Stimulated activated effector memory CD8-positive, alpha-beta T cell treated with anti-CD3 and anti-CD28 coated beads, Interleukin-12 subunit alpha, Interleukin-12 subunit beta, amount 100 ng/mL, for 72 hours (primary cell): ENCODE measurements at places on chromosomes 16 and 17.

DNA sequence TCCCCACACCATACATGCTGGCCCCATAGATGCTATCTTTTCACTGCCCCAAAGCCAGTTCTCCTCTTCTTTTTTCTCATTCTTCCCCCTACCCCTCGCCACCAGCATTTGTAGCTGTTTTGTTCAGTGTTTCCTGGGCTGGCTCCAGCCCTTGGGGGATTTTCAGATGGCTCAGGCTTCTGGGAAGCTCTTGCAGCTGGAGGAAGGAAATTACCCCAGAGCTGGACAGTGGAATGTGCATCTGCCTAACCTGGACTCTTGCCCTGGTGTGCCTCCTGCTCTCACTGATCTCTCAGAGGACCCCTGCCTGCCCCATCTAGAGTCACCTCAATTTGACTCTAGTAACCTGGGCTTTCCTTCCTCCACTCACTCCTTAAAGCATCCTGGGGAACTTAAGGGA lies 82.8 kb downstream of the MYH13 start:
- no peak for DNase-seq

GRCh38 chr16:66454751-66455150 lies 27.7 kb downstream of the BEAN1 start:
- DNase-seq, result no peak

GRCh38 chr17:83067071-83067717 lies 12.2 kb upstream of the METRNL start:
- no peak for DNase-seq

GRCh38 chr17:12137859-12138258 lies 117.2 kb downstream of the MAP2K4 start:
- DNase-seq, result no peak

- no peak for DNase-seq
Measured at GRCh38 chr17:33941744-33942143, 313.3 kb upstream of the CCL2 start.

- DNase-seq, result no peak
Measured at GRCh38 chr17:29627951-29628350, 5.2 kb upstream of the CORO6 start.

- no peak for DNase-seq
Measured at GRCh38 chr17:44794851-44795413, 35.2 kb downstream of the GJC1 start.

DNA sequence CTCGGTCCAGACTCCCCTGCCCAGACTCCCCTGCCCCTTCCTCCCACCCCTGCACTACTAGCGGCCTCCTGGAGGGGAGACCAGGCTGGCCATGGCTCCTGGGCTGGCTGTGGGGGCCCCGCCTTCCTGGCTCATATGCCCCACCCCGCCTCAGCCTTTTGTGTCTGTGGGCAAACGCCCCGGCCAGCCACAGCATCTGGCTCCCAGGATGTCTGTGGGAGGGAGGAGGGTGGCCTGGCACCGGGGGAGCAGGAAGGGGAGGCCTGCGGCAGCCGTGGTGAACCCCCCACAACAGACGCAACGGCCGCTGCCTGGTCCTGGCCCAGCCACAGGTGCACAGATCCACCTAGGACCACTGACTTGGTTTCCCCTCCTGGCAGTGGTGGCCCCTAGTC lies 32.9 kb downstream of the BAHCC1 start:
- no peak for DNase-seq

- DNase-seq, result no peak
Measured at GRCh38 chr17:2436316-2436905, 35.6 kb upstream of the MNT start.

DNA sequence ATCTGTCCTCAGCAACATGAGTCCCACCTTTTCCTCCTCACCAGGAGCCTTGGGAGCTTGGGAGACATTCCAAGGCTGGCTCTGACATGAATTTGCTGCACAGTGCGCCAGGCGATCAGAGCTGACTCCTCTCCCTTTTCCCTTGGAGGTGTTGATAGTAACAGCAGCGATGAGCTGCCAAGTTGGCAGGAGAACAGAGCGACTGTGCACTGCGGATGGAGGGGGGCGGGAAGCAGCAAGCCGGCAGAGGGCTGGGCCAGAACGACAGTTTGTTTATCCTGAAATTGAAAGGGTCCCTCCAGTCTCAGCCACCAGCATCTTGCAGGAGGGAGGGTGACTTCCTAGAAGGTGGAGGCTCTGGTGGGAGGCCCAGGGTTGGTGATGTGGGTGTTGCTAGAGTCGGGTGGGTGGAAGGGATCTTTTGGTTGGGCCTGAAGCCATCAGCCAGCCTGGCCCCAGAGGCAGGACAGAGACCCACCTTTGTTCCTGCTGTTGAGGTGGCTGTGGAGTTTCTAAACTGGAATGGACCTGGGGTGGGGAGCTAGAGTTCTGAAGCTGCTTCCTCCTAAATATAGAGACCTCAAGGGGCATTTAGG lies 22.5 kb upstream of the DYNLL2 start:
- no peak for DNase-seq

DNA sequence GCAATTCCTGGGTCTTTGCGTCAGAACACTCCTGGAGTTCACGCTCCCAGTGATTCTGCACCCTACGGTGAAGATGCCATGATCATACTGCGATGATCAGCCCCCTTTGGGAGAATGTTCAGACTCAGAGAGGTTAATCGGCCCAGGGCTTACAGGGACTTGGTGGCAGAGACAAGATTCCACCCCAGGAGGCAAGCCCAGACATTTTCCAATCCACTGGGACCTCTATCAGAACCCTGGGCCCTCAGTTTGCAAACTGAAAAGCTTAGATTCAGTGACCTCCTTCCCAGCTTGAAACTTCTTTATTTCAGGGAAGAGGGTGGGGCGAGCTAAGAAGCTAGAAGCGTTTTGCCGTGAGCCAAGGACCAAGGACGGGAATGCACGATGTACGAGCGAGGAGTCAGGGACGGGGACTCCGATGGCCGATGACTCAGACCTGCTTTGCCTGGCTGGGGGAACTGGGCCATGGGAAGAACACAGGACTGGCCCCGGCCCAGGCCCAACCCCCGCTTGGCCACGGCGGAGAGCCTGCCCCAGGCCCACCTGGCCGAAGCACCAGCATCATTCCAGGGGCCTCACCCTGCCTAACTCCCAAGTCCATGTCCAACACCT lies 34.7 kb downstream of the SOCS3 start:
- no peak for DNase-seq

GRCh38 chr16:88880226-88881006 lies 14.0 kb upstream of the PABPN1L start:
- no peak for DNase-seq

GRCh38 chr17:76002100-76002499 lies 1.4 kb downstream of the CDK3 start:
- DNase-seq, result no peak

- DNase-seq, result no peak
Measured at GRCh38 chr16:27223701-27224100, 20.4 kb downstream of the KDM8 start.

DNA sequence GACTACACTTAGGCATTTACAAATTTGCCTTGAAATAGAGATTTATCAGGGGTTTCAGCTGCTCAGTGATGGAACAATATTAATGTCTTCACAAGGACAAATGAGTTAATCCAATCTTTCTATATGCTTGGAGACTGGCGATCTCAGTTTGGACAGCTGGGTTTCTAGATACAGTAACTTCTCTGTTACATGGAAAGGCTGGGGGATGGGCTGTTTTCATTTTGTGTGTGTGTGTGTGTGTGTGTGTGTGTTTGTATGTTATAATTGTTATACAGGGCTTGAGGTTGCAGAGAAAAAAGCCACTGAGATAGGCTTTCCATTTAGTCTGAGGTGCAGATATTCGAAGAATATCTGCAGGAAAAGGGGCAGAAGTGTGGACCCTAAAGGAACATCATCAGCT lies 359.3 kb upstream of the SALL1 start:
- DNase-seq, result no peak

DNA sequence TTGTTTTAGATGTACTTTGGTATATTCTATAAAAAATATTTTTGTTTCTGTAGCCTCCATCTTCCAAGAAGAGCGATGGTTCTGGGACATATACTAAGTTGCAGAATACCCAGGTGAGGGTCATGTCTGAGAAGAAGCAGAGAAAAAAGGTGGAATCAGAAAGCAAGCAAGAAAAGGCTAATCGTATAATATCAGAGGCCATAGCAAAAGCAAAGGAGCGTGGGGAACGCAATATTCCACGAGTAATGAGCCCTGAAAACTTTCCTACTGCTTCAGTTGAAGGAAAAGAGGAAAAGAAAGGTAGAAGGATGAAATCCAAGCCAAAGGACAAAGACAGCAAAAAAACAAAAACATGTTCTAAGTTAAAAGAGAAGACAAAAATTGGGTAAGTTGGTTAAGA lies 154.6 kb downstream of the CHD9 start:
- DNase-seq, result no peak

GRCh38 chr17:30345527-30346075 lies 11.7 kb upstream of the TMIGD1 start:
- no peak for DNase-seq

DNA sequence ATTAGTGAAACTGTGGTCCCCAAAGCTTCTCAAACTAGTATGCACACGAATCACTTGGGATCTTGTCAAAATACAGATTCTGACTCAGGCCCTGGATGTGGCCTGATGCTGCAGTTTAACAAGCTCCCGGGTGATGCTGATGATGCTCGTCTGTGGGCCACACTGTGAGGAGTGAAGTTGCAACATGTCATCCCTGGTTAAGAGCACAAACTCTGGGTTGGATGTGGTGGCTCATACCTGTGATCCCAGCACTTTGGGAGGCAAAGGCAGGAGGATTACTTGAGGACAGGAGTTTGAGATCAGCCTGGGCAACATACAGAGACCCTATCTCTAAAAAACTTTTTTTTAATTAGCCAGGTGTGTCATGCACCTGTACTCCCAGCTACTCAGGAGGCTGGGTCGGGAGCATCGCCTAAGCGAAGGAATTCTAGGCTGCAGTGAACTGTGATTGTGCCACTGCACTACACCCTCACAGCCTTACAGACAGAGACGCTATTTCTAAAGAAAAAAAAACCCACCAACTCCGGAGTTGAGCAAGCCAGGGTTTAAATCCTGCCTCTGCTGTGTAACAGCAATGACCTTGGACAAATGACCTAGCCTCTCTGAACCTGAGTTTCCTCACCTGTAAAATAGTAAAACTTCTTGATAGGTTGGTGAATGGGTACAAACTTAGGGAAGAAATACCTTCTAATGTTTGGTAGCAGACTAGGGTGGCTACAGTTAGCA lies 24.4 kb upstream of the ABAT start:
- no peak for DNase-seq

- no peak for DNase-seq
Measured at GRCh38 chr16:69834807-69835466, 72.8 kb downstream of the WWP2 start.

- no peak for DNase-seq
Measured at GRCh38 chr16:54792811-54793210, 137.9 kb upstream of the IRX5 start.

DNA sequence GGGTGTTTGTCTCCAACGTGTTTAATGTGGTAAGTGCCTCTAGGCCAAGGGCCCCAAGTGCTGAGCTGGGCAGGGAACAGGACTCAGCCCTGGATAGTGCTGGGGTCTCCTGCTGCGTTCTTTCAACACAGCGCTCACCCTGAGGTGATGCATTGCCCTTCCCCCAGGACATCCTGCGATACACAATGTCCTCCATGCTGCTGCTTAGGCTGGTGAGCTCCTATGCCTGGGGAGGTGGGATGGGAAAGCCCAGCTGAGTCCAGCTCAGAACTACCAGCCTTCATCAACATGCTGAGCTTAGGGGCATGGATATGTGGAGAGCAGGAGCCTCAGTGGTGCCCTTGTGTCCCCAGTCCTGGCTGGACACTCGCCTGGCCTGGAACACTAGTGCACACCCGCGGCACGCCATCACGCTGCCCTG lies 563 bp downstream of the ZACN start:
- DNase-seq, result no peak

GRCh38 chr16:30049871-30050270 lies 15.7 kb upstream of the ALDOA start:
- no peak for DNase-seq
